ENCODE measurements at places on chromosomes 6 and 20.

DNA sequence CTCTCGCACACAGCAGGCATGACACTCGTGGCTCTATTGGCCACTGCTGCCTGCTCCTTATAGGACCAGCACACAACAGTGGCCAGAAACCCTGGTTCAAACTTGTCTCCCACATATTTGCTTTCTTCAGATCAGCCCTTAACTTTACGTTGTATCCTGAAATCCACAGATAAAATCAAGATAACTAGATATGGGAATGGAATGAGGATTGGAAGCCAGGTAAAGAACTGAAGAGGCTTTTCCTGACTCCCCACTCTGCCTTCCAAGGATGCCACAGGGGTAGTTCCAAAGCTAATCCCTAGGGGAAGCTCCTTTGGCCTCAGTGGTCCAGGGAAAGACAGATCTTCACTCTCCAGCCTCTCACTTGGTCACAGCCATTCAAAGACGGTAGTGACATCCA, 86.5 kb downstream of the INSM1 start:
- no peak for DNase-seq

GRCh38 chr6:157943964-157944283, 37.7 kb upstream of the SYNJ2 start:
- no peak for DNase-seq

GRCh38 chr6:129882510-129883023, 21.5 kb upstream of the TMEM244 start:
- DNase-seq = no peak

DNA sequence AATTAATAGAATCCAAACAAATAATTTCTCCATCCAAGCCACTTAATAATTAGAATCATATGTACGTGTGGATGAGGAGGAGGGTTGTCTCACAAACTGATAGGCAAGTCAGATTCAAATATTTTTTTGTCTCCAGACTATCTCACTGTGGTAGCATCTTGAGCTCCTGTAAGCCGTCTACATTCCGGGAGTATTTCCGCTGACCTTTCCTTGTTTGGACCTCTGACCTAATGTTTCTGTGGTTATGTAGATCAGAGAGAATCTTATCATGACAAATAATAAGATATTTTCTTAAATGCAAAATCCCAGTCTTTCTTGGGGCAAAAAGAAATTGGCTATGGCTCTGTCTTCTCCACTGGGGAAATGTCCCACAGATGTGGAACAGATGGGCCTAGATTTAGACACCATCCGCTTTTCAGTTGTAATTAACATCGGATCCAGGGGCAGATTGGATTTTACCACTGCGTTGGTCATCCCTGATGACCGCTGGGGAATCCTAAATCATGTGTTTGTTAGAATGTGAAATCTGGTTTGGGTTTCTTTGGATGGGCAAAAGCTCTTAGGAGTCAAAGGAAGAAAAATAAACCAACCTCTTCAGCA, 197.1 kb upstream of the RIN2 start:
- DNase-seq = no peak

DNA sequence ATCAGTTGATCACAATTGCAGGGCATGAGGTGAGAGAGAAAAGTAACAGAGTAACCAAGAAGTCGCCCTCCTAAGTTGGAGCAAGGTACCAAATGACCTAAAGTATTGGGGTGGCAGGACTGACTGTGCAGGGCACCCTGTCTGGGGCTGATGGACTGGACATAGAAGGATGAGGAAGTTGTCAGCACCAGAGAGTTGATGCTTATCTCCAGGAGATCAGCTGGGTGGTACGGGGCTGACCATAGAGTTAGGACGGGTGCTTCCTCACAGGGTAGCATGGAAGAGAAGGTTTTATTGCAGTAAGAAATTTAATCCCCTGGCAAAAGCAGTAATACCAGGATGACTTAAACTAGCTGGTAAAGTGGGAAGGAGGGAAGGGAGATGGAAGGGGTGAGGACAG, 66.7 kb downstream of the TMEM170B start:
- DNase-seq = no peak

DNA sequence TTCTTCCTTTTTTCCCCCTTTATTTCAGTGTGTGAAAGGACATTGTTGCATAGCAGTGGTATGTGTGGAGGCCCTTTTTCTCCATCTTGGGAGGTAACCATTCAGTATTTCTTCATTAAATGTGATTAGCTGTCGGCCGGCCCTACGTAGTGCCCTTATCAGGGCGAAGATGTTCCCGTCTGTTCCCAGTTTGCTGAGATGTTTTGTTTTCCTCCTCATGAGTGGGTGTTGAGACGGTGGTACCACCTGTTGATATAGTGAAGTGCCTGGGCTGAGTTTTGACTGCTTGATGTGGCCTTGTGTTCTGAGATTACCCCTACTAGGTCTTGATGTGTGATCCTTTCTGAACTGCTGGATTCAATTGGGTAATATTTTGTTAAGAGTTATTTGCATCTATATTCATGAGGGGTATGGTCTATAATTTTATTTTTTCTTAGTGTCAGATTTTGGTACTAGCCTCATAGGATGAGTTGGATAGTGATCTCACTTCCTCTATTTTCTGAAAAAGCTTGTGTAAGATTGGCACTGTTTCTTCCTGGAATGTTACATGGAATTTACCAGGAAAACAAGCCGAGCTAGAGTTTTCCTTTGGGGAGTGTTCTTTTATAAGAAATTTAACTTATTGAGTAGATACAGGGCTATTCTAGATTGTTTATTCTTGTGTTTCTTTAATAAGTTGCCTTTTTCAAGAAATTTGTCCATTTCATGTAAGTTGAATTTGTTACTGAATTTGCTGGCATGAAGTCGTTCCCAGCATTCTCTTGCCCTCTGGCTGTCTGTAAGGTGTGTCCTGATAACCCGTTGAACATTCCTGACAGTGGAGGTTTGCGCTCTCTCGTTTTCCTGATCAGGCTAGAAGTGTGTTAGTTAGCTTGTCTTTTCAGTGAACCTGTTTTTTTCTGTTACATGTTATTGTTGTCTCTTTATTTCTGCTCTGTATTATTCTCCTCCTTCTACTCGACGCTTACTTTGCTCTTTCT, 4.3 kb downstream of the MTG2 start:
- no peak for DNase-seq

DNA sequence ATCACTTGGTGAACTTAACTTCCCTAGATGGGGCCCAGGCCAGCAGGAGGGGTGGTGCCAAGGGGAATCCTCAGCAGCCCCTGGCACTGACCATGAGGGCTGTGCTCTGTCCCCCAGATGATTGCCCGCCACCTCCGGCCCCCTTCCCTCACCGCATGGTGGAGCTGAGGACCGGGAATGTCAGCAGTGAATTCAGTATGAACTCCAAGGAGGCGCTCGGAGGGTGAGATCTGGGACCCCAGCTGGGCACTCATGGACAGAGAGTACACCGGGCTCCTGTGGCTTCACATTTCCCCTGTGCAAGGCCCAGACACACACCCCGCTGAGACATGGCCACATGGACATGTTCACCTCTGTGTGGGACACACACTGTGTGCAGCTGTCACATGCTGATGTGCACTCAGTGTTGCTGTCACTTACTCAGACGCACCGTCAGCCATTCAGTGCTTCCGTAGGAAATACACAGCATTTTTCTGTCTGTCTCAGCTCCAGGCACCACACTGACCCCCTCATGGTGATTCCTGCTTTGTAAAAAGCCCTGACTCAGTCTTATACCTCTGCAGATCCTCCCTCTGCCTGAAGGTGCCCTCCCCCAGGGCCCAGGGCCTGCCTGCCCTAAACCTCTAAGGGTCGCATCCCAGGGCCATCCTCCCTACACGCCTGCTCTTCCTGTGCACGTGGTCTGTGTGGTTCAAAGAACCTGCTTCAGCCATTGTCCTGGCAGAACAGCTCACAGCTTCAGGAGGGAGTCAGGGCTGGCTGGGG, 4.4 kb downstream of the MYLK2 start:
- DNase-seq = no peak

- DNase-seq = no peak
Measured at GRCh38 chr6:81842254-81842653, 89.8 kb upstream of the TENT5A start.

DNA sequence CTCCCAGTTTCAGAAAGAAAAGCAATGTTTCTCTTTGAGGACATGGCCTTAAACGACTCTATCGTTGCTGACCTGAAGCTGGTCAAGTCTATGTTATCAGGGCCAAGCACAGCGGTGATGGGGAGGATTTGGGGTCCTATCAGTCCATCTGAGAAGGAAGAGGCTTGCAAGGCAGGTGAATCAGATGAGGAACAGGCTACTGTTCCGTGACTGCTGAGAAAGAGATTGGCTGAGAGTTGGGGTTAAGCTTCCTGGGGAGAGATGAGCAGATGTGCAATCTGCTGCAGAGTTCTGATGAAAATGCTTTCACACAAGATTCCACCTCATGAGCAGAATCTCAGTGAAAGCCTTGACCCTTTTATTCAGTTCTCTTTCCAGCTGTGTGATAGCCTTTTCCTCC, 168.3 kb upstream of the STMND1 start:
- DNase-seq = no peak

- no peak for DNase-seq
Measured at GRCh38 chr6:148525453-148525852, 182.8 kb downstream of the SASH1 start.

DNA sequence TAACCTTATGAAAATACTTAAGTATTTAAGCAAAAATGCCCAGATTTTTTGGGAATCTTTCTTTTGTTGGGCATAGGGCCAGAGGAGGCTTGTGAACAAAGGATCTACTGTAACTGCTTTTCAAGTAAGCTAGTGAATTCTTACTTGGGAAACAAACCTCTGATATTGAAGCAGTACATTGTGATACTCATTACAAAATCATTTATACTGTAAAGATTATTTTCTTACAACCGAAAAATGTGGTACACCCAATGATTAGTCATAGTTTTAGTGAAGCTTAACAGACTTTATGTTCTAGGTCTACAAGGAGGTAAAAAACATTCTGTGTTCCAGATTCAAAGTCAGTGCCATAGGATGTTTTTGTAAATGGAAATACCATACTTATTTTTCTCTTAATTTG, 272.9 kb upstream of the KCNQ5 start:
- DNase-seq = no peak

DNA sequence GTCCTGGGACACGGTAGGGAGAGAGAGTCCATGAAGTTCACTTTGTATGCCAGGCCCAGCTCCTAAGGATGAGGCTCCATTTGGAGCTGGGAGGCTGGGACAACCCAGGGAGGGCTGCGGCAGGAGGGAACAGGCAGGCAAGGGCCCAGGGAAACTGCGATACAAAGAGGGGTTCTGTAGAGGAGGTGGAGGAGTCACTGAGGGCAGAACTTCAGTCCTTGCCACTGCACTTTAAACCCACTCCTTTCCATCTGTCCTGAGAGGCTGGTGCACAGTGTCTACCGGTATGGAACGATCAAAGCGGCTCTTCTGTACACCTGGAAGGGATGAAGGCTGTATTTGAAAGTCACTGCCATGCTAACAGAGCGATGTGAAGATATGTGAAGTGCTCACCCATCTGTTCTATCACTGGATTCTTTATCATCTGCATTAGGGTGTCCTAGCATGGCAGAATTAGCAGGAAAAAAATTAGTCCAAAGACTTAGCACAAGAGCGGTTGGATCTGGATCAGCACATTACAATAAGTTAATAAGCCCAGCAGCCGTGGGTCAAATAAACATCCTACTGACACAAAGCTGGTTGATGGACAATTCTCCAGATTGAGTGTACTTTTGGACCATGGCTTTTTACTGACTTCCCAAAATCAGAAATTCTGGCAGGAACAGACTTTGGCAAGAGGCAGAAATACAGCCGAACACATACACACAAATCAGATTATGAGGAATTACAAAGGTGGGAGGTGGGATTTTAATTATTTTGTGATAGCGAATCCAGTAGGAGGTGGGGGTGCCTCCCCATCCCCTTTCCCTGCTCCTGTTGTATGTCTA, 20.9 kb upstream of the ZFAND3 start:
- DNase-seq = no peak

DNA sequence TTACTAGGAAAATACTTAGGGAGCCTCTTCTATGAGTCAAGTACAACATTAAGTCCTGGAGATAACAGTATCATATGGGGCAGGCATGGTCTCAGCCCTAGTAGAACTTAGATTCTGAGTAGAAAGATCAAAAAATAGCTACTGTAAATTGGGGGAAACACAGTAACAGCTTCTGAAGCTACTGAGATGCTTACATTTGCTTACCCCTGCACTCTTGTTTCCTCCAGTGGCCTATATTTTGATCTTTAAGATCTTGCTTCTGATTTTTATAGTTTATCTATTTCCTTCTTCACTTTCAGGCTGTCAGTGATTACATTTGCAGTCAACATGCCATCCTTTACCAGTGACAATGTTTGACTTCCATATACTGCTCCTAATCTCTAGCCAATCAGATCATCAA, 35.3 kb downstream of the HIVEP2 start:
- DNase-seq = peak; percentile 24

DNA sequence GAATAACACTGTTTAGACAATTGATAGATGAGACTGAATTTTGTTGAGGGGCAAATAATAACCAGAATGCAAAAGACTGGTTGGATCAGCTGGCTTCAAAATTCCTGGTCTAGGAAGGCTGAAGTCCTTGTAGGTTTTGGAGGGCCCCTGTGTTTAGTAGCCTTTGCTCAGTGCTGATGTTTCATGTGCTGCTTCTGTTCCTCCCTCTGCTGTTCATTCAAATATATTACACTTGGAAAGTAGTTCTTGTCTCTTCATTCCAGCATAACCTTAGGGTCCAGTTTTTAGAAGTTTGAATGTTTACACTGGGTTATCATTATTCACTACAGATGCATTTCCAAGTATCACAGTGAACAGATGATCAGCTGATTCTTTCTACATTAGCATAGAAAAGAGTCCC, 72.5 kb downstream of the FLRT3 start:
- DNase-seq = no peak

DNA sequence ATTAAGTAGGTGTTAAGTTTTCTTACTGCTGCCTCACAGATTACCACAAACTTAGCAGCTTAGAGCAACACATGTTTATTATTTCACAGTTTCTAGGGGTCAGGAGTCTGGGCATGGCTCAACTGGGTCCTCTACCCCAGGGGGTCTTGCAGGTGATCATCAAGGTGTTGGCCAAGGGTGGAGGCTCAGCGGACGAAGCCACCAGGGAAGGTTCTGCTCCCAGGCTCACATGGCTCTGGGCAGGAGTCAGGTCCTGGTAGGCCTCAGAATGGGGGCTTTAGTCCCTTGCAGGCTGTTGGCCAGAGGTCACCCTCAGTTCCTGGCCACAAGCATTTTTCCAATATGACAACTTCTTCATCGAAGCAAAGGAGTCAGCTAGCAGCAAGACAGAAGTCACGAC, 362.5 kb downstream of the PREX1 start:
- no peak for DNase-seq

- no peak for DNase-seq
Measured at GRCh38 chr20:46700481-46700880, 9.0 kb upstream of the SLC2A10 start.

GRCh38 chr20:53750827-53751619, 157.4 kb upstream of the ZNF217 start:
- peak; percentile 34 for DNase-seq
